ENCODE measurements at places on chromosomes 1 and 21. TPM values are rescaled to one million over a fixed set of nuclear protein-coding genes. Genes with fewer than 3 reads are reported as not detected.

GRCh38 chr1:169345511-169345910 lies 22.1 kb downstream of the NME7 start:
- H3K4me3 ChIP-seq: no peak overlapping the region
- H3K27me3 ChIP-seq: no peaks in the 10 kb centered on the region
- no peak for DNase-seq
- H3K4me1 ChIP-seq: no peaks in the 10 kb centered on the region
- no peak overlapping the region for H3K27ac ChIP-seq

GRCh38 chr21:42403611-42404231 lies at the start of gene UBASH3A:
UBASH3A (plus strand) TSS chr21:42403902; CDS start chr21:42403946, 44 bp downstream.
- DNase-seq: no peak
- H3K4me1 ChIP-seq: no peaks in the 10 kb centered on the region
- H3K27ac ChIP-seq: no peak within 1 kb of the TSS
- H3K36me3 ChIP-seq: no peaks in the 10 kb centered on the region

DNA sequence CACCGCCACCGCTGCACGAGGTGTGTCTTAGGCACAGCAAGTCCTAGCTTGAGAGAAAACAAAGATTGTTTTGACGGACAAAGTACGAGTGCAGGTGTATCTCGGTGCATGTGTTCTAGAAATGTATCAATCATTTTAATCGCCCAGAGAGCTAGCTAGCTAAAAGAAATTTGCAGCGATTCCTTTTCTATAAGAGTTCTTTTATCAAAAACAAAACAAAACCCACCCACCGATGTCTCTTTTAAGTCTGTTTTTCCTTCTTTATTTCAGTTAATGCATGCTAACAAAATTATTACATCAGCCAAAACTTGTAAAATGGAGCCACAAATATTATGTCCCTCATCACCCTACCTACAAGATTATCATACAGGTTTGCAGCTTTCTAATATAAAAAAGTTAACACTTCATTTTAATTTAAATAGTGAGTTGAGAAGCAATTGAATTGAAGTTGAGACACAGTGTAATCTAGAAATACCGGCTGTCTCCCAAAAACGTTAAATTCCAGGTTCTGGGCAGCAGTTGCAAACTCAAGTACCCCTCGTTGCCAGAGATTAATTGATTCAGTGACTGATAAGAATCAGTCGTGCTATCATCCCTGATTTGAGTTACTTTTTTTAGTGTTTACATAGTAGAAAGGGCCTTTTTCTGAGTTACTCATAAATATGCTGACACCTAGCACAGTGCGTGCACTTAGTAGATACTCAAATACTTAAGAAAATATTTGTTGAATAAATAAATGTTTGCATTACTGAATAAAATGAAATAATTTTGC lies 1.5 kb upstream of the SYDE2 start:
- no peaks in the 10 kb centered on the region for H3K4me1 ChIP-seq
- peak overlapping the region; percentile 94 for H3K27ac ChIP-seq
- H3K4me3 ChIP-seq: peak overlapping the region; percentile 92
- no peaks in the 10 kb centered on the region for H3K27me3 ChIP-seq
- no peaks in the 10 kb centered on the region for H3K36me3 ChIP-seq

DNA sequence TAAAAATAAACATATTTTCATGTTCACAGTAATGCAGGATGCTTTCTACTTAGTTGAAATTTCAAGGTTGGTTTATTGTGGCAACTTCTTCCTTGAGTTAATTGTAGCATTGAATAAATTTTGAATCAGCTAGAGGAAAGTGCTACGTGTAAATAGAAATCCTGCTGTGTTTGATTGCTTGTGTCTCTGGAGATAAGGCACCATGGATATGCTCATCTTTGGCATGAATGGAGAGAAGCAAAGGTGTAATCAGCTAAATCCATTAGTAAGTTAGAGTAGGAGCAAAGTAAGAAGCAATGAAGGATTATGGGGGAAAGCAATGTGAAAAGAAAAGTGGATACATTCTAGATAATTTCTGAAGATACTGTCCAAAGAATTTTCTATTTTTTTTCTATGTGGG lies 331.1 kb downstream of the PTPRC start:
- H3K36me3 ChIP-seq: no peaks in the 10 kb centered on the region
- H3K27ac ChIP-seq: no peak overlapping the region
- H3K4me1 ChIP-seq: no peaks in the 10 kb centered on the region
- H3K4me3 ChIP-seq: no peak overlapping the region
- H3K27me3 ChIP-seq: no peaks in the 10 kb centered on the region
- no peak for DNase-seq

DNA sequence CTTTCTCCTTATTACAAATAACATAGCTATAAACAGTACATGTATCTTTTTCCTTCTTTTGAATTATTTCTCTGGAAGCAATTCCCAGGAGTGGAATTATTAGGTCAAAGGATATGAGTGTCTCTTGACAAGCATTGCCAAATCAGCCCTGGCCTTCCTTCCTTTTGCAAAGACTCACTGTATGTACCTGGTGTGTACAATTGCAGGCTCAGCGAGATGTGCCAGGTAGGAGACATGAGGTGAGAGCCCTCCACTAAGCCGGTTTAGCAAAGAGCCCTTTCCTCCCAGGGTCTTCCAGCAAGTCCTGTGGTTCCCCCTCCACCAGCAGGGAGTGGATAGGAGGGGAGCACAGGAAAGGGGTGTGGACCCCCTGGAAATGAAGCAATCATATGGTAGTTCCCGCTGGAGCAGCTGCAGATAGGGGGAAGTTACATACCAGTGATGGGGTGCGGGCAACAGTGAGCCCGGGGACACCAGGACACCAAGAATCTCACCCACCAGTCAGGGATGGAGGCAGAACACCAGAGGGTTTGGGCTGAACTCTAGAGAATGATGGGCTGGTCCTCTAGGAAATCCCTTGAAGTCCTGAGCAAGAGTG lies 18.3 kb downstream of the RCSD1 start:
- no peaks in the 10 kb centered on the region for H3K27me3 ChIP-seq
- no peaks in the 10 kb centered on the region for H3K36me3 ChIP-seq
- no peak for DNase-seq
- no peaks in the 10 kb centered on the region for H3K4me1 ChIP-seq
- H3K4me3 ChIP-seq: no peak overlapping the region
- no peak overlapping the region for H3K27ac ChIP-seq

GRCh38 chr1:40411294-40411693 lies 37.8 kb downstream of the SMAP2 start:
- no peak overlapping the region for H3K4me3 ChIP-seq
- H3K27ac ChIP-seq: no peak overlapping the region

DNA sequence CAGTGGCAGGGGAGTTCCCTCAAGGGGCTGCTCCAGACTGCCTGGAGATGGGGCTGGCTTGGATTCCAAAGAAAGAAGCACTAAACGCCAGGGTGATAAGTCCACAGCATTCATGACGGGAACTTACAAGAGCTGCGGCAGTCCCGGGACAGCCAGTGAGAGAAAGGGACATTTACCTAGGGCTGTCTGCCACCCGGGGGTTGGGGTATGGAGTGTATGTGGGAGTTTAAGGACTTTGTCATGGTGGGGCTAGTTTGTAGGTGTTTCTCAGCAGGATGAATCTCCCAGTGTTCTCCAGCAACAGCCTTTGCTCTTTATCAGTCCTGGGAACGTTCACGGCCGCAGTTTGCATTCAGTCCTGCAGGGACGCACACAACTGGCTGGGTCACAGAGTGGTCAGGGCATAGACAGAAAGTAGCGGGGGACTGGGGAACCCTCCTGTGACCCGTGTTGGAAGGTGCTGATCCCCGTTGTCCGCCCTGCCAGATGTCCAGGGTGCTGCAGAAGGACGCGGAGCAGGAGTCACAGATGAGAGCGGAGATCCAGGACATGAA lies 41.4 kb upstream of the HMGN1 start:
- no peak overlapping the region for H3K27ac ChIP-seq
- DNase-seq: no peak
- H3K36me3 ChIP-seq: peaks cover 2% of the 10 kb centered on the region
- H3K27me3 ChIP-seq: no peaks in the 10 kb centered on the region
- peaks cover 9% of the 10 kb centered on the region for H3K4me1 ChIP-seq

DNA sequence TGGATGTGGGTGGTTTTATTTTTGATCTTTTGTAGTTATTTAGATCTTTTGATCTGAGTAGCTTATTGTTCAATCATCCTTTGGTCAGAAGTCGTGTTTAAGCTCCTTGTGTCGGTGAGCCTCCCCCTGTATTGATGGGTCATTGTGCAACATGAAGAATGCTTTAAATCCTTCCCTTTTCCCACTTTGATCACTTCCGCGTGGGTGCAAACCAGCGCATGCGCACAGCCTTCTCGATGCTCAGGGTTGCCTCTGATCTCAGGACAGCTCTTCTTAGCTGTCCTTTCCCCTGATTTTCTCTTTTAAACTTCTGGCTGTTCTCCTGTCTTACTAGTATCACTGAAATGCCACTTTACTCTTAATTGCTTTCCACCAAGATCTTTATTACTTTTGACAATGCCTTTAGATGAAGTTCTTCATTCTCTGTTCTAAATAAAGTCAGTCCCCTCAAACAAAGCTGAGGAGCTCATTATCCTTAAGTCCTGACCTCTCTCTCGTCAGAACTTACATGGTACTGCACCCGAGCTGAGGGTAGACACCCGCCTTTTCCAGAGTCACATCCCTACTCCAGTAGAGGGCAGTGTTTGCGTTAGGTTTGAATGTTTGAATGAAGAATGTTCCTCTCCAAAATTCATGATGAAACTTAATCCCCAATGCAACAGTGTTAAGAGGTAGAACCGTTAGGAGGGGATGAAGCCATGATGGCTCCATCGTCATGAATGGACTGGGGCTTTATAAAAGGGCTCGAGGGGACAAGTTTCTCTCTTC lies 547.9 kb upstream of the TMPRSS15 start:
- no peak overlapping the region for H3K27ac ChIP-seq
- no peaks in the 10 kb centered on the region for H3K27me3 ChIP-seq
- DNase-seq: no peak
- H3K36me3 ChIP-seq: no peaks in the 10 kb centered on the region

DNA sequence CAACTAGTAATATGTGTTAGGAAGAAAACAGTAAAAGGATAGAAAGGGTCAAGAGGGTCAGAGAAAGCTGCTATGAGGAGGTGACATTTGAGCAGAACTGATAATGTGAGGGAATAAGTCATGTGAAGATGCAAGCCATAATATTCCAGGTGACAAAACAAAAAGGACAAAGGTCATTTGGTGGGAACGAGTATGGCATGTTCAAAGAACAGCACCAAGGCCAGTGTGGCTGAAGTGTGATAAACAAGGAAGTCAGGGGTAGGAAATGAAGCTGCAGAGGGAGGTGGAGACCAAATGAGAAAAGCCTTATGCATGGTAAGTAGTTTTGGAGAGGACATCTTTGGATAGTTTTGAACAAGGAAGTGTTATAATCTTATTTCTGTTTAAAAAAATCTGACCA lies 46.7 kb downstream of the LPGAT1 start:
- H3K4me1 ChIP-seq: no peaks in the 10 kb centered on the region
- no peaks in the 10 kb centered on the region for H3K27me3 ChIP-seq
- no peak overlapping the region for H3K27ac ChIP-seq
- H3K4me3 ChIP-seq: no peak overlapping the region

- no peak overlapping the region for H3K4me3 ChIP-seq
- peaks cover 5% of the 10 kb centered on the region for H3K4me1 ChIP-seq
- H3K27ac ChIP-seq: no peak overlapping the region
- DNase-seq: no peak
- H3K27me3 ChIP-seq: no peaks in the 10 kb centered on the region
Measured at GRCh38 chr1:98389809-98390208, 271.7 kb upstream of the SNX7 start.

DNA sequence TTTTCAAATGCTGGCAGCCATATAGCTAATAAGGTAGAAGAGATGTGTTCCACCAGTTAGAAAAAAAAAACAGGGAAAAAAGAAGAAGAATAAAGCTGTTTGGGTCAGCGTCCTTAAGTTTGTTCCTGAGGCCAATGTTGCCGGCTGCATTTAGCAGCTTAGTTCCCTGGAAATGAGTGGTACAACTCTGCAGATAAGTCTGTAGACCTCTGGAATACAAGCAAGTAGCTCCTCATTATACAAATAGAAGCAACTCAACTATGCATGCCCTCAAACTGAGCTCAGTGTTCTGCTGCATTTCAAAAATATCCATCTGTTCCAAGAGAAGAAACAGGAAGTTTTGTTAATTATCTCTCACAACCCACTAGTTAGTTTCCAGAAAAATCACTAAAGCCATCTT lies 181.2 kb upstream of the PKN2 start:
- DNase-seq: no peak
- H3K4me1 ChIP-seq: no peaks in the 10 kb centered on the region
- no peak overlapping the region for H3K4me3 ChIP-seq

DNA sequence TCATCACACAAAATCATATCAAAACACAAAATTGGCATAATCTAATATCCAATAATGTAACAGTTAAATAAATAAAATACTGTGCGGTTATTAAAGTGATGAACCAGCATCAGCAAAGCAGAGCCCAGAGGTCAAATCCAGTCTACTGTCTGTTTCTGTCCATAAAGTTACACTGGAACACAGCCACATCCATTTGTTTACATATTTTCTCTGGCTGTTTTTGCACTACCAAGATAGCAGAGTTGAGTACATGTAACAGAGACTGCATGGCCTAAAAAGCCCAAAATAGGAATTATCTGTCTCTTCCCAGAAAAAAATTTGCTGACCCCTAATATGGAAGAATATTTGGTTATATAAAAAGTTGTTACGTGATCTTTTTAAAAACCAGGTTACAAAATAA lies 242.2 kb upstream of the DMRTA2 start:
- DNase-seq: no peak
- no peaks in the 10 kb centered on the region for H3K27me3 ChIP-seq
- H3K4me1 ChIP-seq: no peaks in the 10 kb centered on the region

- no peak overlapping the region for H3K4me3 ChIP-seq
- no peaks in the 10 kb centered on the region for H3K27me3 ChIP-seq
- DNase-seq: no peak
- peak overlapping the region; percentile 13 for H3K27ac ChIP-seq
Measured at GRCh38 chr1:98323906-98324358, 337.6 kb upstream of the SNX7 start.

DNA sequence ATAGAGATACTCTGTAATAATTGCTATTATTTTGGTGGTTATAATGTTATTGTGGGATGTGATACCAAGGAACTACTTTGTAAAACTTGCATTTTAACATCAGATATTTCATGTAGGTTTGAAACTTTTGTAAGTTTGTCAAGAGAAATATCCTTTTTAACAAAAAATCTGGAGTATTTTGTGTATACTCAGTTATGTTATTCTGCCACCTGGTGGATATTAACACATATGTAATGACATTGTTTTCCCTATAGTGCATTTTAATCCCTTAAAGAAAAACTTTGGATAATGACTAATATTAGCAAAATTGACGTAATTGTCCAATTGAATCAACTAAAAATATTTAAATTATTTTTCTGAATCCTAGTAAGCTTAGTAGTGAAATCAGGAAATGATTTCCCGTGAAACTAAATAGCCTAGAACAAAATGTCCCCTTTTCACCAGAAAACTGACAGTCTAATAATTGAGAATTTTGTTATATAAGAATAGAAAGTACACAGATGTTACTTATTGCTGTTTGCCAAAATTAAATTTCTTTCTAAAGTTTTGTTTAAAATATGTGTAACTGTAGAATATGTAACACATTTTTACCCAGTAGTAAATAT lies 39.6 kb downstream of the KCTD3 start:
- no peak for DNase-seq
- no peak overlapping the region for H3K4me3 ChIP-seq
- H3K27ac ChIP-seq: no peak overlapping the region
- no peaks in the 10 kb centered on the region for H3K27me3 ChIP-seq

TSPEAR gene
- not detected for total RNA-seq

MYBPH gene
- not detected for total RNA-seq

CLDN19 gene
- total RNA-seq: 259 TPM

HMGCS2 gene
- not detected for total RNA-seq

DENND2C gene
- total RNA-seq: 3.3 TPM

CCDC185 gene
- total RNA-seq: not detected

CR1L gene
- total RNA-seq: not detected

Data from tibial nerve (tissue), 4 donors.